ENCODE measurements at places on chromosomes 7 and 10.

DNA sequence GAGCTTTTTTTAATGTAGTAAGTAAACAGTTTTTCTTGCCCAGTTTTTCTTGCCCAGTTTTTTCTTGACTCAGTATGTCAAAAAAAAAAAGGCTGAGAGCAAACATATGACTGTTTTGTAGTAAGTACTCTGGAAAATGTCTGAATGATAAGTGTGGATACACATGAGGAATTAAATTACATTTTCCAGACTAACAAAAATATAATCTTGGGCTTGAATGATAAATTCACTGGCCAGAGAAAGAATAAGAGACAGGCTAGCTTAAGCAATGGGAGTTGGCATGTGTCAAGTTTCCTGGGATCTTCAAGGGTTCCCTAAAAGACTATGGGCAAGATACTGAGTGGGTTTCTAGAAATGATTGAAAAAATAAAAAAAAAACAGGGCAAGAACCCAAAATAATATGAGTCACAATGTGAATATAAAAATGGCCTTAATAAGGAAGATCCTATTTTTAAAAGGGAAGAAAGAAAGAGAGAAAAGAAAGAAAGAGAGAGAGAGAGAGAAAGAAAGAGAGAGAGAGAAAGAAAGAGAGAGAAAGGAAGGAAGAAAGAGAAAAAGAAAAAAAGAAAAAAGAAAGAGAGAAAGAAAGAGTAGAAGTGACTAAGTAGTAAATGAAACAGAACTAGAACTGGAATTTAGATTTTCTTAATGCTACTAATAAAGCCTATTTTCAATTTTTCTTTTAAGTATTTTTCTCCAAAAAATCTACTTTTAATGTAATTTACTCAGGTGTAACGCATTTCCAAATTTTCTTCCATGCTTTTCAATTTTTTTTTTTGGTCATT is 60.2 kb downstream of the TFPI2 start:
- no peak for DNase-seq

GRCh38 chr7:30038196-30038980 is 10.2 kb downstream of the PLEKHA8 start:
- DNase-seq = no peak

DNA sequence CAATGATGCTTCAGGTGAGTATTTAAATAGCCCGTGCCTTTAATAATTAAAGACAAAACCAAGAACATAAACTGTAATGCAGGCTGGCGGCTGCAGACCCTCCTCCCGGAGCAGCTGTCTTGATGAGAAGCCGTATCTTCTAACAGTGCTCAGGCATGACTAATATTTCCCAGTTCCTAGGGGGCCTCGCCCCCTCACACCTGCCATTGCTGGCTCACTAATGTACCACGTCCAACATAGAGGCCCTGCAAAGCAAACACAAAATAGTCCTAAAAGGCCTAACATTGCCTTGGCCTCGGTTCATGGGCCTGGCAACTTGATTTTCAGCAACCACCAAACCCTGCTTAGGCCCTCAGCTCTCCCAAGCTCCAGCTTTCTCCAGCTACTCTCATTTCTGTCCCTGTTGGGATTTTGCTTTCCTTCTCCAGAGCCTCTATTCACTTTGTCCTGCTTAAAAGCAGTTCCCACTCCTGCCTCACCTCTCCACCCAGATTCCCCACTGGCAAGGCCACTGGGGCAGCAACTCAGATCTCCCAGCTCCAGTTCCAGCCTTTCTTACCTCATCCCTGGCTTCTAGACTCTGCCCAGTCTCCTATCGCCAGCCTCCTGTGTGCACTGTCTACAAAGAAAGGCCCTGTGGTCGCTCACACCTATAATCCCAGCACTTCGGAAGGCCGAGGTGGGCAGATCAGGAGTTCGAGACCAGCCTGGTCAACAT is 16.2 kb downstream of the SORBS1 start:
- no peak for DNase-seq

GRCh38 chr7:29424984-29425309 is 138.7 kb upstream of the PRR15 start:
- no peak for DNase-seq

- no peak for DNase-seq
These were observed 27.1 kb upstream of the AKAP9 start for GRCh38 chr7:91913612-91914011.

DNA sequence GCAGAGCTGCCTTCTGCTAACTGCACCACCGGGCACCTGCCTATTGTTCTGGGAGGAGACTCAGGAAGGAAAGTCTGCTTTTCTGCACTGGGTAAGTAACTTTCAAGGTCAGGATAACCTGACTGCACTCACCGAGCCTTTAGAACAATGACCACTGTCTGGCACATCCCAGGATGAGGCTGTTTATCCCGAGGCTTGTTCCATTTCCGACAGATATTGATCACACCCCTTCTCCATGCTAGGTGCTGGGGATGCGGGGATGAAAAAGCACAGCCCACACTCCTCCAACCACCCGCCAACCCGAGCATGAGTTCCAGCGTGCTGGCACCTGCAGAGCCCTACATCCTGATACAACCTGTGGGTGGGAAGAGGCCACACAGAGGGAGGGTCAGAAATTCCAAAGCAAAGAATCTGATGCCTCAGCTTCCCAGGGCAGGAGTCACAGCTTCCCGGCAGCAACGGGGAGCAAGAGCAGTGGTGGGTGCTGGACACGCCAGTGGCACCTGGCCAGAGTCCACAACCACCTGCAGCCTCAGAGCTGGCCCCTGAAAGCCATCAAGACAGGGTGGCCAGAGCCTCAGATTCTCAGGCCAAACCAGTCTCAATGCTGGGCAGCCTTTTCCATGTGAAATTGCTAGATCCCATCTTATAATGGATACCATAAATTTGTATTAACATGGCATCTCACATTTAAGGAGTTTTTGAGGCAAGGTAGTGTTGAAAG is 34.9 kb upstream of the CNPY1 start:
- no peak for DNase-seq

GRCh38 chr10:3936422-3937040 is 151.5 kb upstream of the KLF6 start:
- no peak for DNase-seq

Measured in KG1 (cell line).